ENCODE measurements at places on chromosomes 13 and 19. TPM values are rescaled to one million over a fixed set of nuclear protein-coding genes. Genes with fewer than 3 reads are reported as not detected.

MIA gene
- total RNA-seq: not detected

LRG1 gene
- total RNA-seq: 0.41 TPM

DNA sequence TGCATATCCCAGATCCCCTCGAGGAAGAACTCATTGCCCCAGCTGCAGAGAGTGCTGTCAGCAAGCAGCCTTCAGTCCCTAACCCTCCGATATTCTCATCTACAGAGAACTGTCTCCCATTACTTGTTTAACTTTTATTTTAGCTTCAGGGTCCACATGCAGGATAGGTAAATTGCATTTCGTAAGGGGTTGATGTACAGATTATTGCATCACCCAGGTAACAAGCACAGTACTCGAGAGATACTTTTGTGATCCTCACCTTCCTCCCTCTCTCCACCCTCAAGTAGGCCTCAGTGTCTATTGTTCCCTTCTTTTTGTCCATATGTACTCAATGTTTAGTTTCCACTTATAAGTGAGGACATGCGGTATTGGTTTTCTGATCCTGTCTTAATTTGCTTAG is 171.5 kb upstream of the IRS2 start:
- no peak for DNase-seq

- no peak for DNase-seq
These were observed 107.9 kb downstream of the NALCN start for GRCh38 chr13:101308247-101309013.

DNA sequence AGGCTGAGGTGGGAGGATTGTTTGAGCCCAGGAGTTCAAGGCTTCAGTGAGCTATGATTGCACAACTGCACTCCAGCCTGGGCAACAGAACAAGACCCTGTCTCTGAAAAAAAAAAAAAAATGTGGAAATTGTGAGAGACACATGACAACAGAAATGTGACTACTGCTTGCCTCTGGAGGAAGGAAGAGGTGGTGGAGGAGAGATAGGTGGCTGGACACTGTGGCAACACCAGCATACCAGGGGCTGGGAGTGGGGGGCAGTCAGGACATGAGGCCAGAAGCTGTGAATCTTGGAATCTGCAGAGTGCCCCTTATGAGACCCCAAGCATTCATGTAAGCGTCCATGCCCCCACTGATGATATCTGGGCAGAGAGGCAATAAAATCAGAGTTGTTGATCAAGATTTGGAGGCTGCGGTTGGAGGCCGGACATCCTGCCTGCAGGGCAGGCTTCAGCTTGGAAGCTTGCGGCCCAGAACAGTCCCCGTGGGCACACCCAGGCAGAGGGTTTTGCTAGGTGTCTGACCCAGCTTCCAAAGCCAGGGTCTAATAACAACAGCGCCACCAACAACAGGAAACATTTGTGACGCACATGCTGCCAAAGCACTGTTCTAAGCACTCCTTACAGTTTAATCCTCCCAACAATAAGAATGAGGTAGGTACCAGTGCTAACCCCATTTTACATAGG is 16.9 kb downstream of the FAM187B start:
- peak; percentile 33 for DNase-seq

GRCh38 chr13:96967248-96967745 is 27.0 kb downstream of the OXGR1 start:
- no peak for DNase-seq

DNA sequence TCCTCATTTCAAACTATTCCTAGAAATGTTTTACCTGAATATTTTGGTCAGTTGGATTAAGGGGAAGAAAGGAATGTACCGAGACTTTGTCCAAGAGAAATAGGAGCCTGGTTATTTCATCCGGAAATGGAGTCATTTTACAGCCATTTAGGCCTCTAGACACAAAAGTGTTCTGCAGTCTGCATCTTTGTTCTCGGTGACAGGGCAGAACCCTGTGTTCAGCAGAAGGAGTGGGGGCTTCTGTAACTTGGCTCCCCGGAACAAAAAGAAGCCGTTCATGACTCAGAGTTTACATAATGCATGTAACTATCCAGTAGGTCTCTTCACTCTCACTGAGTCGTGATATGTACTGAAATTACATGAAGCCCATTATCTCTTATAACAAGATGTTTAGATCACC is 21.6 kb upstream of the FNDC3A start:
- no peak for DNase-seq

DNA sequence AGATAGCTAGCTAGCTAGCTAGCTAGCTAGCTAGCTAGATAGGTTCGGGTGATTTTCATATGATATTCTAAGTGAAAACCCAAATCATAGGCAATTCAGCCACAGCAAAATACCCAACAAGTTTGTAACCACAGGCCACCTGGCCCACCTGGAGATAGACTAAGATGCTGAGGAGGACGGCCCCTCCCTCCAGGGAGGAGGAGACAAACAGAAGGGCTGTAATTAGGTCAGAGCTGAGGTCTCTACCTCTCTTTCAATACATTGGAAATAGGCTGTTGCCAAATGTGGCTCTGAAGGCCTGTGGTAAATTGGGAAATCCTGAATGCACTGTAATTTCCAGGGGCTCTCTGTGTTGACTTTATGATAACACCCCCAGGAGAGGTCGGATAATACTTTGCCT is 382.2 kb downstream of the FGF9 start:
- no peak for DNase-seq

GRCh38 chr13:99870541-99870940 is 101.0 kb downstream of the ZIC5 start:
- DNase-seq: no peak

SLC25A41 gene
- 0.16 TPM for total RNA-seq

DNA sequence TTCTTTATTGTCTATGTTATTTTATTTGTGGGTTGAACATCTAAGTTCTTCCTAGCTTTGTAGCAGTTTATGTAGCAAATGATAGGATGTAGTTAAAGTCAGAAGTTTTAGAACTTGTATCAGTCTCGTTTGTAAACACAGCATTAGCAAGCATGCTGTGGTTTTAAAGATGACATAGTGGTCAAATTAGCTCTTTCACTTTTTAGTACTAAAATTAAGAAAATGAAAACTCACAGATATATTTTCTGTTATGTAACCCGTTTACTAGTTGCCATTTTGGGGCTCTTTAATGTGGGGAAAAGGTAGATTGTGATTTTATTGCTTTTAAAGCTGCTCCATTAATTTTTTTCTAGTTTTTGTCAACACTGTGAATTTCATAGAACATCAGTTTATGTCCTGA is 216.5 kb downstream of the PCCA start:
- no peak for DNase-seq

EFNB2 gene
- total RNA-seq: 10.1 TPM

DNA sequence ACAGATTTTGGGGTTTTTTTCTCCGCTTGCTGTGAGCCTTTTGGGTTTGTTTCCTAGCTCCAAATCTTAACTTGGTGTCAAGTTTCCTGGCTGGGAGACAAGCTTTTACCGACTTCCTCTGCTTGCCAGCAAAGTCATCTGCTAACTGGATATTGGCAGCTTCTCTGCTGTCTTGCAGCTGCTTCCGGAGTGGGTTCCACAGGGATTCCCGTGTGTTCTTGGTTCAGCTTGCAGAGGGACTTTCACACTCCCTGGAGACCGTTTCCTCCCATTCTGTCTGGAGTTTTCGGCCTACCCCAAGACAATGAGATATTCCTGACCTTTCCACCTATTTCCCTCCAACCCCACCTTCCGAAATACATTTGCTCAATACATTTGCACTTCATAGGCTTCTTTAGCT is 2.2 kb upstream of the COLGALT1 start:
- DNase-seq: peak; percentile 73

All from left ventricle myocardium inferior (tissue), 1 donor.